T-helper 2 cell (primary cell): ENCODE measurements at places on chromosomes 11 and 22.

GRCh38 chr11:47672283-47672730, 29.9 kb upstream of the MTCH2 start:
- DNase-seq, result no peak

- DNase-seq, result peak; percentile 70
Observed at GRCh38 chr22:29154364-29155048, 51.2 kb upstream of the EMID1 start.

GRCh38 chr11:115214644-115215234, 289.5 kb downstream of the CADM1 start:
- no peak for DNase-seq

DNA sequence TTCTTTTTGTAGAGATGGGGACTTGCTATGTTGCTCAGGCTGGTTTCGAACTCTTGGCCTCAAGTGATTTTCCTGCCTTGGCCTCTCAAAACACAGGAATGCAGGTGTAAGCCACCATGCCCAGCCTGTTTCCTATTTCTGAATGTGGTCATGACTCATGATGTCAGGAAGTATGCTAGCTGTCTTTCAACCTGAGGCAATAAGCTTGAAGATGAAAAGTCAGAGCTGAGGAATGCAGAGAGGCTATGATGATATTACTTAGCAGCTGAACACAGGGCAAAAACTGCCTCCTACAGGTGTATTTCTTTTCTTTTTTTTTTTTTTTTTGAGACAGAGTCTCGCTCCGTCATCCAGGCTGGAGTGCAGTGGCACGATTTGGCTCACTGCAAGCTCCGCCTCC, 9.0 kb upstream of the NUCB2 start:
- no peak for DNase-seq

GRCh38 chr11:86678823-86679222, 6.4 kb upstream of the ME3 start:
- no peak for DNase-seq

DNA sequence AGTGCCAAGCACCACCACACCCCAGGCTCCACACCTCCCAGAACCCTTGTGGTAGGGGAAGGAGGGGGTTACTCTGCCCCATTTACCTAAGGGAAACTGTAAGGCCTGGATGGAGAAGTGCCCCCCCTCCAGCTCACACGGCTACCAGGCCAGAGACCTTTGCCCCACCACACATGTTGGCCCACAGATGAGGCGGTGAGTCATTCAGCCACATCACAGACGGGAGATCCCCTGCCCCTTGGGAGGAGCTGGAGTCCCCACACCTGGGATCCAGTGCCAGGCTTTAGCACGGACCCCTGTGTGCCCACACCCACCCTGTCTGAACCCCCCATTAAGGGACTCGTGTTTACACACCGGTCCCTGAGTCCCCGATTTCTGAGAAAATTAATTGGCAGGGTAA, 24.9 kb downstream of the CDKN1C start:
- no peak for DNase-seq

- DNase-seq, result no peak
Observed at GRCh38 chr11:2318123-2318522, 16.3 kb downstream of the TSPAN32 start.

DNA sequence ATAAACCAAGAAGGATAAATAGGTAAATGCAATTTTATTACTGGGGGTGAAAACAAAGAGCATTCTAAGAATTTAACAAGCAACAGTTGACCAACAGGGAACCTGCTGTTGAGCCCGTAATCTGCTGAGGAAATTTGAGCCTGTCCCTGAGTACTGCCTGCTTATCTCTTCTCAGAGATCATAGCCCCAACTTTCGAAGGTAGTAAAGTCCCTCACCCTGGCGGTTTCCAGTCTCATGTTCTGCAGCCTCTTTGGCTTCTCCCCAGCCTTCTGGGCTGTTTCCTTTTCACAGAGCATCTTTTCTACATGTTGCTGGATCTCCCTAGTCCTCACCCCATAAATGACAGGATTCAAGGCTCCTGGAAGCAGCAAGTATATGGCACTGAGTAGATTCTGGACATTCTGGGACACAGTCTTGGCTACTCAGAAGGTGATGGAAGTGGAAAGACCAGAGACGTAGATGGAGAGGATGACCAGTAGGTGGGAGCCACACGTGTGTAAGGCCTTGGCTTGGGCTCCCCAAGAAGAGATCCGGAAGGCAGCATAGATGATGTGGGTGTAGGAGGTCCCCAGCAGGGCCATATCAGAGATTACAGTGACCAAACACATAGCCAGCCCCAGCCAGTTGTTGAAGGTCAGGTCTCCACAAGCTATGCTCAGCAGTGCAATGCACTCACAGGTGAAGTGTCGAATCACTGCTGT, 51.6 kb downstream of the RRM1 start:
- no peak for DNase-seq

GRCh38 chr11:35785287-35786167, 123.0 kb downstream of the TRIM44 start:
- DNase-seq, result no peak

DNA sequence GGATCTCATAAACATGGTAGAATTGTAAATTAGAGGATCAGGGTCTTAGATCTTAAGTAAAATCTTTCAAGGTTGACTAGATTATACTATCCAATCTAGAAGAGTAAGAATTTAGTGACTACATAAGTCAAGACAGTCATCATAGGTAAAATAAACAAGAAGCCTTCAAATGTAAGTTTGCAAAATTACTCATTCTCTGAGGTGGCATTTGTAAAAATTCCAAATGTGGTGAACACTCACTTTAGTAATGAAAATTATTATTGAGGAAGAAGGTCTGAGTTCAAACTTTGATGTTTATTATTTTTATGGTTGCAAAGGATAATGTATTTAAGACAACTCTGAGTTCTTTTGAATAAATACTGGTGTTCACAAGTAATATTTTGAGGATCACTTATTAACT, 4.6 kb downstream of the HYLS1 start:
- no peak for DNase-seq

DNA sequence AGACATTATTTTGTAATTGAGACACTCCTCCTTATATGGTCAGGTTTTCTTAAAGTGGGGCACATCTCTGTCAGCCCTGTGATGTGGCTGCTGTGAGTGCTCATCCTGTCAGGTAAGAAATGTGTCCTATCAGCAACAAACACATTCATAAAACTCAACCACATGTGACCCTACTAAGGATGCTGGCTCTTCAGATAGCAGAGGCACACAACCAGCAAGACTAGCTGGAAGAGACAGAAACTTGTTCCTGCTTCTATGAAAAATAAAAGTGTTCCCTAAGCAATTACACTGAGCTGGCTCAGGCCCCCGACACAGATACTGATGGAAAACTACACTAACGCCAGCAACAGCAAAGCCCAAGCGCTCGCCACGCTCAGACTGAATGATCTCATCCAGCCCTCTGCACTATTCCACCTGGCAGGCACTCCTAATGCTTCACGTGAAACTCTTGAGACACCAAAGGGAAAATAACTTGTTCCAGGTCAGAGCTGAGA, 49.8 kb upstream of the CYP2D6 start:
- DNase-seq, result no peak
